Activated naive CD4-positive, alpha-beta T cell (primary cell): ENCODE measurements at places on chromosomes 5 and 9.

DNA sequence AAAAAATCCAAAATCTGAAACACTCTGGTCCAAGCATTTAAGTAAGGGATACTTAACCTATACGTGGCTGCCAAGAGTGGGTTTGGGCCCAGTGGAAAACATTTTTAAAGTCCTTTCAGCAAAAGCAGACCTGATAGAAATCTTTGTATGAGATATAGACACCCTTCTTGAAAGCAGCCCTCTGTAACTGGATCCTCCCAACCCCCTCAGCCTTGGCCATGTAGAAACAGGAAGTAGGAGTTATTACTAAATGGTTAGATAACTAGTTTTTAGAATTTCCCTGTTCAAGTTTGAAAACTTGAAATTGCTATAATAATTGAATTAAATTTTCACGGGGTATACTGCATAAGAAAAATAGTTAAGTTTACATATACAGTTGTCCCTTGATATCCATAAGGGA lies 111.3 kb upstream of the PCA3 start:
- DNase-seq = no peak

DNA sequence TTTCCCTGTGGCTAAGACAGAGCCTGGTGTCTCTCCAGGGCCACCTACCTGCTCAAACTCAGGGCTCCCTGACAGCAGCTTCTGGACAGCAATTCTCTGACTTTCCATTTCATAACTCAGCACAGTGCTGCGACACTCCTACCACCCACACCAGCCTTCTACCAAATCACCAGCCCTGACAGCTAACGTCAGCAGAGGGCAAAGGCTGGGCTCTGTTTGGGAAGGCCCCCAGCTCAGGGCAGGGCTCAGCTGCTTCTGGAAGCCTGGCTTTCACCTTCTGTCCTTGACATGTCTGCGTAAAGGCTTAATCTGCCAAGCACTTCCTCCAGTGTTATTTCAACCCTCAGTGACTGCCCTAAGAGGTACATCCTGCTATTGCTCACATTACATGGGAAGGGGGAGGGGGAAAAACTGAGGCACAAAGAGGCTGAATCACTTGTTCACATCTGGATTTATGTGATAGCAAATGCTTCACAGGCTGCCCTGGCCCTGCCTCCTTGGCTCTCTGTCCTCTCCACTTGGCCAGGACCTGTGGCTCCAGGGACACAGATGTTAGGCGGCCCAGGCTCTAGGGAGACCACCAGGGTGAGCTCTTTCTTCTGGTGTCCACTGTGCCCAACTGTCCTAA lies 102.5 kb upstream of the PANK3 start:
- DNase-seq = no peak

DNA sequence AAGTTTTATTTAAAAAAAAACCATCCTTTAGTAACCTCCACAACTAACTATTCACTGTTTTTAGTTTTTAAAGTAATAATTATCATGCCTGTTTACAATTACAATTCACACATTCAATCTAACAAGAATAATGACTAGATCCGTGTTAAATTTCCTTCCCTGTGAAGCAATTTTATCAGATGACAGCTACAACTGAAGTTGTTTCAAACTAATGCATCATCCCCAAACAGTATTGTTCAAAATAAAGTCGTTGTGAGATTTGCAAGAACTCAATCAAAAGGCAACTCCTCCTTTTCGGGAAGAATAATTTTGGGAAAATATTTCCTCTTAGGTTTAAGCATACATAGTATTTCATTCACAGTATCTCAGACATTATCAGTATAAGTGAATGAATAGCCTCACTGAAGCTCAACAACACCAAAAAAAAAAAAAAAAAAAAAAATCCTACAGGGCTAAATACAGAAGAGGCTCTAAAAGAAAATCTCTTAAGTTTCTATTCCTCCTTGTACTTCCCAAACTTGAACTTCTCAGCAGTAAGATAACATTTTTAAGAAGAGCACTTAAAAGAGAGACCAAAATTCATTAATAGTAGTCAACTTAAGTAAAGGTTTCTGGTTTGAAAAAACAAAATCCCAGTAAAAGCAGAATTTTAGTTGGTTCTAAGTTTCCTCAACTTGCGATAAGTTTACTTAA lies 9.4 kb downstream of the C9orf72 start:
- DNase-seq = no peak

GRCh38 chr5:10173716-10174115 lies 76.0 kb downstream of the ATPSCKMT start:
- DNase-seq = no peak

- no peak for DNase-seq
Measured at GRCh38 chr9:38431116-38431515, 6.9 kb upstream of the IGFBPL1 start.

GRCh38 chr5:148995791-148996190 lies 67.1 kb downstream of the SH3TC2 start:
- no peak for DNase-seq

GRCh38 chr5:68995845-68996545 lies 97.8 kb upstream of the SLC30A5 start:
- no peak for DNase-seq

DNA sequence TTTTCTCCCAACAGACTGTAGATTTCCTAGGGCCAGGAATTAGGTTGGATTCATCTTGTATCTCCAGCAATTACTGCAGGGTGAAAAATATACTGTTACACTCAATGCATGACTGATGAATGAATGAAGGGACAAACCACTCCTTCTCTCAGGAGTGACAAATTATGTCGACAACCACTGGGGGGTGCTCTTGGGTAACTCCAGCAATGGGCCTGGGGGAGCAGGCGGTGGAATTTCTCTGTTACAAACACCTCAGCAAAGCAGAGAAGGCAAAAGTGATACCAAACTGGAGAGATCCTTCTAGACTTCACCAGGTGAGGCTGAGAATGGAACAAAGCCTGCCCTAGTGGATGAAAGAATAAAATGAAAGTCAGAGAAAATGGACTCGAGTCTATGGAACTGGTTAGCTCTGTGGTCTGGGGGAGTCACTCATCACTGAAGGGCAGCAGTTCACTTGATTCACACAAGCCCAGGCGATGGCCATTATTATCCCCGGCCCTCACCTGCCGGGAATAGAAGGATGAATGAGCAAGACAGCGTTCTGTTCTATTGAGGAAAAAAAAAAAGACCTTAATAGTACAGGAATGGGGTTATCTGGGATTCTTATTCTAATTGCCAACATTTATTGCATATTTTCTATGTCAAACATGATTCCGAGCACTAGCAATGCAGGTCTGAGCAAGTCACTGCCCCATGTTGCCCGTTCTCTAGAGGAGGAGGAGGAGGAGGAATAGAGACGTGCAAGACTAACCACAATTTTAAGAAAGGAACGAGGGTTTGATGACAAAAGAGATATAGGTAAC lies 341.1 kb downstream of the ASTN2 start:
- DNase-seq = no peak

DNA sequence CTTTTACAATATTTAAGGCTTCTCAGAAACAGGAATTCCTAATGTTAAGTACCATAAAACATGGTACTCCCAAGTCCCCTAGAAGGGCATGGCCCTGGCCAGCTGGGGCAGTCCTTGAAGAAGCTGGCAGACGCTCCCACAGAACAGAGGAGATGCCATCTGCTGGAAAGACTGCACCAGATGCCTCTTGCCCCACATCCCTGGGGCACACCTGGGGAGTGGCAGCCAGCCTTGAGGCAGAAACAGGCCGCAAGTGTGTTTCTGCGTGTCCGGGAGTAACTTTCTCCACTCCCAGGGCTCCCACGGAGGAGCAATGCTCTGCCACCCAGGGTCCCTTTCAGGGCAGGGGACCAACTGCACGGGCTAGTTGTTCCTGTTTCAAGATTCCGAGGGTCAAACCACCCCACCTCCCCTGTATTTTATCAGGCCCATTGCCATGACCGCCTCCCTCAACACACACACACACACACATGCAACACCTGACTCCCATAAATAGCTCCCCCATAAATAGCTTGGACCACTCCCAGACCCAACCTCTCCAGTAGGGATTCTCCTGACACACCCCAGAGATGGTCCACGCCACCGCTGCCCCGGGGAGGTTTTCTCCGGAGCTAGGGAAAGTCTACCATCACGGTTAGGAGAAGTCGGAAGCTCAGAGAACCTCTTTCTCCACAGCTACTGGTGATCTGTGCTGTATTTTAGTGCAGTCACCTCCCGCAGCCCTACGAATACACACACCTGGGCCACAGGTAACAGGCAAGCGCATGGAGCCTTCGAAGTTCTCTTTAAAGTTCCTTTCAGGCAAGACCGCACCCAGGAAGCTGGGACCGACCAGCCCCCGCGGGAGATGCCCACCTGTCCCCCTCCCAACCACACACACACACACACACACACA lies 1.5 kb downstream of the SPOCK1 start:
- DNase-seq = no peak

DNA sequence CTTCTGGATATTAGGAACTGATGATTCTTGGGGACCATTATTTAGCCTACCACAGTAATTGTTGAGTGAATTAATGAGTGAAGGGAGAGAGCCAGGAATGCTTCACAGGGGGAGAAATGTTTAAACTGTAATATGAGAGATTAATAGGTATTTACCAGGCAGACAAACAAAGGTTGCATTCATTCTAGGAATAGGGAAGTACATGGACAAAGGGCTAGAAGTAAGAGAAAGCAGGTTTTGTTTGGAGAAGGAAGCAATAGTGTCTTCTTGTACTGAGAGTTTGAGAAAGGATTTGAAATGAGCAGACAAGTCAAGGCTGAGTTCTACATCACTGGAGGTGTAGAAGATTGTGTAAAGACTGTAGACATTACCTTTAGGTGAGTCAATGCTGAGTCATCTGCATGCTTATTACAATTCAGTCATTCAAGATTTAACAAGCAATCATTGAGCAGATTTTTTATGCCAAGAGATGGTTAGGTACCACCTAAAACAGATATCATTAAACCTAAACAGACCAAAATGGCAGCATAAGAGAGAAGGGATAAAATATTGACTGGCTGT lies 8.0 kb downstream of the TAF1L start:
- DNase-seq = no peak

- no peak for DNase-seq
Measured at GRCh38 chr9:106577121-106577520, 285.8 kb upstream of the ZNF462 start.

DNA sequence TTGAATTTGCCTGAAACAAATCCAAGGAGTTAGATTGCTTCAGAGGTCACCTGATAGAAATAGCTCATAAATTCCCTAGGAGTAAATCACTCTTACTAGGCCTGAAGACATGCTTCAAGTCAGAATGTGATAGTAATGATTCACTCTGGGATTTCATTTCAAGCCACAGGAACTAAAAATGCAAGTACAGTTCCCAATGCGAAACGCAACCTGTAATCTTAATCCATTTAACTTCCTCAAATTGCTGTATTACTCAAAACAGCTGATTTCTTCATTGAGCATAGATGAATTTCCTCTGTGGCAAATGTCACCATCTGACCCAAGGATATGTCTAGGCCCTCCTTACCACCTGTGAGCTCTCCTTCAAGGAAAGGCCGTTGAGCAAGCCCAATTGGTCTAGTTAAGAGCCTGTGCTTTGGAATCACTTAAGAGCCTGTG lies 32.1 kb upstream of the IL6ST start:
- no peak for DNase-seq

DNA sequence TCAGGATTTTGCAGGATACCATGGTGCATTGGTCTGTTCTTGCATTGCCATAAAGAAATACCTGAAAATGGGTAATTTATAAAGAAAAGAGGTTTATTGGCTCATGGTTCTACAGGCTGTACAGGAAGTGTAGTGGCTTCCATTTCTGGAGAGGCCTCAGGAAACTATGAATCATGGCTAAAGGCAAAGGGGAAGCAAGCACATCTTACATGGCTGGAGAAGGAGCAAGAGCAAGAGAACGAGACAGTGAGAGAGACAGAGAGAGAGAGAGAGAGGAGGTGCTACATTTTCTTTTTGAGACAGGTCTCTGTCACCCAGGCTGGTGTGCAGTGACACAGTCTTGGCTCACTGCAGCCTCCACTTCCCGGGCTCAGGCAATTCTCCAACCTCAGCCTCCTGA lies 43.9 kb downstream of the P4HA2 start:
- DNase-seq = no peak

DNA sequence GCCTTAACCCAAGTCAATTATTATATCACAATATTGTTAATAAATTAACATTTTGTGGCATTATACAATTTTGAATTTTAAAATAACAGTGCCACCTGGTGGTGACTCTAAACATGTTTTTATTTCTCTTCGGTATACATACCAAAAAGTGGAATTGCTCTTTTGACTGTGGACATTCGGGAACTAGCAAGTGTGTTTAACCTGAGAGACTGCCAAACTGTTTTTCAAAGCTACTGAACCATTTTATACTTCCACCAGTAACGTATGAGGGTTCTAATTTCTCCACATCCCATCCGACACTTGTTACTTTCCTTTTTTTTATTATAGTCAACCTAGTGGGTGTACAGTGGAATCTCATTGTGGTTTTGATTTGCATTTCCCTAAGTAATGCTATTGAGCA lies 18.3 kb upstream of the HSDL2 start:
- no peak for DNase-seq

DNA sequence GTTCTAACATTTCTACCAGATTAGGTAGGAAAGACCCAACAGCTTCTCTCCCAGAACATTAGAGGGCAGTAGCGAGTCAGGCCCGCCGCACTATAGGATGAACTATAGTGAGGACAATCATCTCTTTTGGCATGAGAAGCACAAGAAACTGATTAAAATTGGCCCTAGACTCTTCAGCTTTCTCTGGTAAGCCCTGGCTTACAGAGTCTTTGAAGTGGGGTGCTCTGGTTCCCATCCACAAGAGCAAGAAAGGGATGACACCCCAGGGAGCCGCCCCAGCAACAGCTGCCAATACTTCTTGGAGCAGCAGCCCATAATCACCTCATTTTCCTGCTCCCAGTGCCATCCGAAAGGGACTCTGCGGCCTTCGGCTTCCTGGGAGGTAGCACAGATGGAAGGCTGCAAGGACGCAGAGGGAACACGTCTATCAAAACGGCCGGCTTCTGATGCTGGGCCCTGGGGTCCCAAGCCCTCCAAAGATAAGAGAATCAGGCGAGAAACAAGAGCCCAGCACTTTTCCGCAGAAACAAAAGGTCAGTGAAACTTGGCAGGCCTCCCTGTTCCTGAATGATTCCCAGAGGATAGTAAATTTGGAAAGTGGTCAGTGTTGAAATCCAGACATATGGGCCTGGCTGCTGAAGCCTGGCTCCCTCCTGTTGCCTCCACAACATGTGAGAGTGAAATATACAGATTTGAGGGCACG lies 69.3 kb downstream of the HSD17B3 start:
- no peak for DNase-seq

DNA sequence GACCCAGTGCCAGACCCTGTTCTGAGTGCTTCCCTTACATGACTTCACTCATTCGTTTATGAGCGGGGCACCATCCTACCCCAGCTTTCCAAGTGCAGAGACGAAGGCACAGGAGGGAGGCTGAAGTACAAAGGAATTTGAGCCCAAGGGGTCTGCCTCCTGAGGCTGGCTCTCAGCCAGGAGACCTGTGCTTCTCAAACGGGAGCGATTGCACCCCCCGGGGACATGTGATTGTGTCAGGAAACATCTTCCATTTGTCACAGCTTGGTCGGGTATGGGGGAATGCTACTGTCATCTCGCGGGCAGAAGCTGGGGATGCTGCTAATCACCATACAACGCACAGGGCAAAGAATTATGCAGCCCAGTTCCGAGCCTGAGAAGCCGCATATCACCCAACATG lies 23.9 kb downstream of the ADCY2 start:
- DNase-seq = no peak

GRCh38 chr5:173653822-173654523 lies 37.5 kb upstream of the BOD1 start:
- DNase-seq = no peak

- DNase-seq = no peak
Measured at GRCh38 chr5:42462083-42462482, 38.8 kb downstream of the GHR start.

- no peak for DNase-seq
Measured at GRCh38 chr5:31107091-31107518, 86.4 kb upstream of the CDH6 start.

- no peak for DNase-seq
Measured at GRCh38 chr5:428219-428618, 14.8 kb upstream of the EXOC3 start.
